ENCODE measurements at places on chromosomes 7 and 10.

GRCh38 chr7:136294977-136295376, 317.8 kb upstream of the MTPN start:
- DNase-seq: no peak

DNA sequence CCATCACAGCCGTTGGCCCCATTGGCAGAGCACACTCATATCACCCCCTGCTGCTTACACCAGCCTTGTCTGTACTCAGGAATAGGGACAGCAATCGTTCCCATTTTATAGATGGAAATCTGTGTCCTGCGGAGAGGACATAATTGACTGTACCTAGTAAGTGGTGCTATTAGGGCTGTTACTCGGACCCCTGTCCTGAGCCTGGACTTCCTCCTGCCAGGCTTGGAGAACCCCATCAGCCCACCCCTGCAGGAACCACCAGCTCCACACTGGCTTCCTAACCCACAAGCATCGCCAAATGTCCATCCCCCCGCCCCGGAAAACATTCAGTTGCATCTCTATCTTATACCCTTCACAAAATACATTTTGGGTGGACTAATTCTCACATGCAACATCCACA, 139.8 kb upstream of the RET start:
- DNase-seq: no peak

GRCh38 chr10:58932126-58932525, 244.3 kb upstream of the PHYHIPL start:
- DNase-seq: no peak

DNA sequence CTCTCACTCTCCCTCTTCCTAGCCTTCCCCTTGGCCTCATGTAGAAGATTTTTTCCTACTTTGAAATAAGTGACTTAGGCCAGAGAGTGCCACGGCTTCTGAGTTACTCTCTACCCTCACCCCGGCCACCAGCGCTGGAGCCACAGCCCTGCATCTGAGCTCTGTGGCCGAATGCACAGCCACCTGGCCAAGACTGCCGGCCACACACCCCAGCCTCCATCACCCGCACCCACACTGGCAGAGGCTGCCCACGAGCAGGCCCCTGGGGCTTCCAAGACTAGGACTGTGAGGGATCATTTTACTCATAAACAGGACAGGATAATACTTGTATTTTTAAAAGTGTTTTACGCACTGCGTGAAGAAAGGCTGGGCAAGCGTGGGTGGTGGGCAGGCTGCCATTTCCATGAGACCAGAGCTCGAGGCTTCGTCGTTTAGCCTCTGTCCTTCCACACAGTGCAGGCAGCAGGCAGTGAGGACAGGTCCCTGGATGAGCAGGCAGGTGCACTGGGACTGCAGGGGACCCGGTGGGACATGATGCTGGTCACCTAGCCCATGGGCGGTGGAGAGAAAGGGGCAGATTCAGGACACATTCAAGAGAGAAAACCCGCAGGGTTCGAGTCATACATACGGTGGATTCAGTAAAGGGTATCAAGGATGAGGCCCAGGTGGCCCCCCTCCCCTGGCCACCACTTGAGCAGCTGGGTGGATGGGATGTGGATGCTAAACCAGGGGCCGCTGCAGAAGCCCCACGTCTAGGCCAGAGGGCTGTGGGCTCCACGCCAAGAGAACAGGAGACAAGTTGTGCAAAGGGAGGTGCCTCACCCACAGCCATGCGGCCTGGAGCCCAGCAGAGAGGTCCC, 35.5 kb upstream of the RNF32 start:
- DNase-seq: no peak

DNA sequence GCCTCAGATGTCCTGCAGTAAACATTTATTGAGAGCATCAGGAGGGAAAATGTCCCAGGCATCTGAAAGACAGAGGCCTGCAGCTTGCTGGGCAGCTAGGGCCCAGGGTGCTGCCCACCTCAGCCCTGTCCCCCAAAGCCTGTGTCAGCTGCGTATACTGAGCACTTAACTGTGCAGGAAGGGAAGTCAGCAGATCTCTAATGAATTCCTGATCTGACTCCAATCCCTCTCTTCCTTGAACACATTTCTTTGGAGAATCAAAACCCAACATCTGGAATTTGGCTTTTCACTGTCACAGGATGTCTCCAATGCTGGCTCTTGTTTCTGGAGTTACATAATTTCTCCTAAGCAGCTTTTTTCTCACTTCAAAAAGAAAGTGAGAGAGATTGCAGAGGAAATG, 364.7 kb upstream of the NFE2L3 start:
- no peak for DNase-seq

DNA sequence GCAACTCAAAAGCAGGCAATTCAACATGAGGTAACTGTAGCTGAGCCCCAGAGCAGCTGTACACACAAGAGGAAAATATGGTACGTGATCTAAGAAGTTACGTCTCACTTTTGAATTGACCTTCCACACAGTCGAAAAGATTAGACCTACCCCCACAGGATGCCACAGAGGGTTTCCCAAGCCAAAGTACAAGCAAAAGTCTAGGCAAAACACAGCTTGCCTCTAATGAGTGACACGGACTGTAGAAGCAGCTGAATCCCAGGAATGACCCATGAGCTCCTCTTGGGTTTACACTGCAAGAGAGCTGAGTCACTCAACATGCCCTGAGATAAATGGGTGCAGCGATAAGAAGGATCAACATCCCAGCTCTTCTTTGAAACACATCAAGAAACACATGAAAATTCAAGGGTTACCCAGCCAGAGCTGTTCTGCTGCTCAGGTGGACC, 9.8 kb downstream of the CREB3L2 start:
- no peak for DNase-seq

- DNase-seq: no peak
These were observed 91.5 kb downstream of the MYO3A start for GRCh38 chr10:26025523-26025922.

DNA sequence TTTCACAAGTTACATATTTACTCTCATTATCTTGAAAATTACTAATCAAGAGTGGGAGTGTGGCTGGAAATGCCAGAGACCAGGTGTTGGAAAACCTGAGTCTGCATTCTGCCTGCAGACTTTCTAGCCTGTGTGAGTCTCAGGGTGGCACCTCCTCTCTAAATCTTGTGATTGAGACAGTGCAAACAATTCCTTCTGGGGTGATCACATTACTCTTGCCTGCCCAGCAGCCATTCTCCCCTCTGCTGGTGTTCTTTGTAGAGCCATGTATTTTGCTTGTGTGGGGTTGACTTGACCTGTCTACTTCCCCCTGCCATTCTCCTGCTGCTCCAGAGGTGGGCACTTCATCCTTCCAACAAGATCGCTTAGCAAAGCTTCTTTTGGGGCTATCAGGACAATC, 101.1 kb downstream of the RAPGEF5 start:
- DNase-seq: no peak

DNA sequence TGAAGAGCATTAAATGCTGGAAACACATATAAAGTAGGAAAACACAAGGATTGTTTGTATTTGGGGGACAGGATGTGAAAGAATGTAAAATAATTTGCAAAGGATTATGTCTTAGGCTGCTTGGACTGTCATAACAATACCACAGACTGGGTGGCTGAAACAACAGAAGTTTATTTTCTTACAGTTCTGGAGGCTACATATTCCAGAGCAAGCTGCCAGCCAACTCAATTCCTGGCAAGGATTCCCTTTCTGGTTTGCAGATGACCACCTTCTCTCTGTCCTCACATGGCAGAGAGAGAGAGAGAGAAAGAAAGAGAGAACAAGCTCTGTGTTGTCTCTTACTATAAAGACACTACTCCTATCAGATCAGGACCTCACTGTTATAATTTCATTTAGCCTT, 8.8 kb upstream of the LAMB4 start:
- DNase-seq: no peak

DNA sequence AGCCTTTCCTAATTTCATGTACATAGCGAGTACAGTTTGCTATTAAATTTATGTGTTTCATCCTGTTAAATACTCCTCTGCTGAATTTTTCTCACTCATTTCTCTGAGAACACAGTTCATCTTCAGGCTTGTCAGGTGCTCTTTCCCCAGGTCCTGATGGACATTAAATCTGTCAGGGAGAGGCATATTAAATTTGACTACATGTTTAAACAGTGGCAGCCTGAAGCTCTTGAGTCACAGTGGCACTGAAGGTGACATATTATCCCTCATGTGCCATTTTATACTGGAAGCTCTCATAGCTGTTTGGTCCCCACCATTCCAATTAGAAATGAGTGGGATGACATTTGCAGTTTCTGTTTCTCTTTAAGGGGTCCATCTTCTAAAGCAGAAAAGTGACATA, 1089.6 kb upstream of the SORCS1 start:
- DNase-seq: no peak

DNA sequence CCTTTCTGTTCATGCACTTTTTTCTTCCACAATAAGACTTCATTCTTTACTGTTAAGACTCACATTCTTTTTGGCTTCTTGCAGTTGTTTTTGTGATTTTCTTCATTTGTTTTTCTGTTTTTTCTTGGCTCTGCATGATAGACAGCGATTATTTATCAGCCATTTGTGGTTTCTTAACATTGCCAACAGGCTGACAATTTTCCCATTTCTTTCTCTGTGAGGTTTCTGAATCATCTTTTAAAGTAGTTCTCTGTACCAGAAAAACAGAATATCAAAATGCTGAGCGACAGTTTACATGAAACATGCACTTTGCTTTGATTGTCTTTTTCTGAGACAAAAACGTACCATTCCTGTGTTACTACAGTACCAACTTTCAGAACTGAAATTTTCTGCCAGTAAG, 334.2 kb upstream of the MAGI2 start:
- DNase-seq: no peak

DNA sequence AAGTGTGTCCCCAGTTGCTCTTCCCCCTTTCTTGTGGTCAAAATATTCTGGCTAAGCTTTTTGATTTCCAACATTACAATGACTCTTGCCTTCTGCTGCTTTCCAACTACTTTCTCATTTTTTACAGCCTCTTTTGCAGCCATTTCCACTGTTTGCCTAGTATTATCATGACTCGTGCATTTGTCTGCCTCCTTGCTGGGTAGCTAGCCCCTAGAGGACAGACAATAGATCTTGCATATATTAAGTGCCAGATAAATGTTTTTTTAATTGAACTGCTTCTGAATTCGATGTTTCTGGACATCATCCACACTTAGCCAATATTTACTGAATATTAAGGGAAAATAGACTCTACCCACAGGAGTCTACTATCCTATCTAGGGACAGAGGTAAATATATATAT, 124.5 kb downstream of the POU6F2 start:
- DNase-seq: no peak

All from CD4-positive, alpha-beta T cell treated with Interleukin-21 for 1 hour (primary cell).